RPMI8226 (cell line): ENCODE measurements at places on chromosomes 16 and 17.

GRCh38 chr17:31721291-31722025 lies 137.6 kb downstream of the COPRS start:
- DNase-seq: no peak

- DNase-seq: peak; percentile 48
These were observed 43.5 kb downstream of the TBX21 start for GRCh38 chr17:47776330-47777197.

DNA sequence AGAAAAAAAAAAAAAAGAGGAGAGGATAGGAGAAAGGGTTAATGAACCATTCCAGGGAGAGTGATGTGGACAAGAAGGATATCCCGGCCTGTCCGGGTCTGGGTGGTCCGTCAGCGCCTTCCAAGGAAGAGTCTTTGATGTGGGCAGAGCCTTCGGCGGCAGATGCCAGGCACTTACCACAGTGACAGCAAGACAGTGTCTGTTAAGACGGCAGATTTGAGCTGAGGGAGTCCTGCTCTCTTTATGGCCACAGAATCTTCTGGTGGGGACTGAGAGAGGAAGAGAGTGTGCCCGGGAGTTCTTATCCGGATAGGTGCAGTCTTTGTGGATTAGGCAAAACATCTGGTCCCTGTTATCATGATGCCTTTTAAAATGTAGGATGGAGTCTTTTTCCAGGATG lies 95.2 kb downstream of the ZDHHC7 start:
- DNase-seq: no peak

GRCh38 chr16:31700530-31701388 lies 172.8 kb upstream of the ZNF267 start:
- DNase-seq: peak; percentile 92

GRCh38 chr17:4599505-4600281 lies 15.4 kb downstream of the SMTNL2 start:
- DNase-seq: peak; percentile 48

- DNase-seq: no peak
These were observed 245.0 kb upstream of the CDH5 start for GRCh38 chr16:66121466-66121865.

GRCh38 chr17:50060951-50061712 lies 5.2 kb downstream of the ITGA3 start:
- no peak for DNase-seq
